Uterus (tissue), 4 donors: ENCODE measurements at places on chromosomes 12 and 14. TPM values are rescaled to one million over a fixed set of nuclear protein-coding genes. Genes with fewer than 3 reads are reported as not detected.

GRCh38 chr14:39005044-39005880, 97.8 kb downstream of the SEC23A start:
- DNase-seq = no peak

DNA sequence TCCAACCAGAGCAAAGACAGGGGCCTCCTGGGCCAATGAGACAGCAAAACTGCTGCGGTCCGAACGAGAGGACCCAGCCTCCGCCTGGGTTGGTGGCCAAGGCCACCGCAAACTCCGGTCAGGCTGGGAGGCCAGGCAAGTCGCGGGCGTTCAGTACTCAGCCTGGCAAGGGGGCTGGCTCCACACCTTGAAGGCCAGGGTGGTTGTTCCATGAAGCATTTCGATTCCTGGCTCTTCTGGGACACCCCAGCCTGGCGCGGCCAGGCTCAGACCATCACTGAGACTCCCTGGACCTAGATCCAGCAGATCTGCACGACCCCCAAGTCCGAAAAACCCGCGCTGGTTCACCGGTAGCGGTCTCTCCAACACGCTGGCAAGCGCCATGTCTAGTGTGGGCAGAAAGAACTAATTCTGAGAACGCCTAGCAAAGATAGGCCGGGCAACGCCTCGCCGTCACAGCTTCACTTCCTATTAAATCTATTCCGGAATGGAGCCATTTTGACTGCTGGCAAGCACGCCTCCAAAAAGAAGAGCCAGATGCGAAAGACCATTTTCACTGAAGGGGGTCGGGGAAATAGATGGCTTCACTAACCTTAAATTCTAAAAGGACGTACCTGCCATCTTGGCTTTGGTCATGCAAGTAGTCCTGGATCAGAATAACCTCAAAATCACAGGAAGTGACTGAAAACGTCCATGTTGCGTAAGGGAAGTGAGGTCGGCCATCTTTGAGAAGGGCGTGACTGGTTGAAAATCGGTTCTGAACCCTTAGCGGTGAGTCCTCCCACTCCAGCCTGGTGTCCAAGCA, at the start of gene PSMB5:
Gene PSMB5 (minus strand): TSS at position 403 of the 805 bp plus-strand sequence. CDS start 19 bp downstream, at position 384.
- peak; percentile 87 for DNase-seq

GRCh38 chr12:10721651-10722501, 1.2 kb downstream of the YBX3 start:
- peak; percentile 94 for DNase-seq

The TMEM132D gene
- total RNA-seq = 0.35 TPM

The KLRB1 gene
- not detected for total RNA-seq
